ENCODE measurements at places on chromosomes 5 and 9.

DNA sequence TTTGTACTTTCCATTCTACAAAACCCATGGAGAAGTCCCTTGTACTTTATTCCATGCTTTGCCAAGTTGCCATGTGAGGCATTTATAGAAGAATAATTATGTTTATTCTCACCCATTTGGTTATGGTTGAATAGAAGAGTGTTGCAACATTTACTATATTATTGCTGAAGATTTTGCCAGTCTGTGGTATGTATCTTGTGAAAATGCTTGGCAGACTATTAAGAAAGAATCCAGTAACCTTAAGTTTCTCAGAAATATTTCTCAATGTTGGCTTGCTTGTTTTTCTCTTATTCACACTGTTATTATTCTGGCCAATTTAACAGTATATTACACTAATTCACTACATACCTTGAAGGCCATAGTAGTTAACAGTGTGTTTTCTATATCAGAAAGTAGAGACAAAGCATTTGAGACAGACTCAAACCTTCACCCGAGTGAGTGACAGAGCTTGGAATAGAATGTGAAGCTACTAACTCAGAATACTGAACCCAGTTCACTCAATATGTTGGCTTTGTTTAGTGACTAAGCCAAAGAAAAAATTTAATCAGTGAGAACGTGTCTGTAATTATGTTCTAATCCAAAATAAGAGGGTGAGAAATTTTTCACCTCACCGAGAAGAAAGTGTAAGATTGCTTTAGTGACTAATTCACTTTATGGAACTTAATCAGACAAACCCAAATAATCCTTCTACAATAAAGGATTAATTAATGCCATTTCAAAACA, 184.4 kb downstream of the CWC27 start:
- DNase-seq, result no peak

GRCh38 chr9:16899606-16900005, 29.1 kb upstream of the BNC2 start:
- no peak for DNase-seq

DNA sequence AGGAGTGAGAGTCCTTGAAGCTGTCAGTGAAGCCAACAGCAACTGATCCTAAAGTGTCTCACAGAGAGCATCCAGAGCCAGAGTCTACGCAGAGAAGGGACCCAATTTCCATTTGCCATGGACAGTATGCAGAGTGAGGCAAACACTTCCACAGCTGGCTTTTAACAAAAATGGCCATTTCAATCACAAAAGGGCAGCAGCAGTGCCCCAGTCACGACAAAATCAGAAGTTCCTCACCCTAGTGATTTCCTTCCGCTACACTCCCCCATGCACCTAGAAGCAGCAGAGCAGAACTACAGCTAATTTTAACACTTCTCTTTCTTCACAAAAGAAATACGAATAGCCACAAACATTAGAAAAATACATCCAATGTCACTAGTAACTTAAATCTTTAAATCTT, 27.9 kb downstream of the FBXW11 start:
- no peak for DNase-seq

- no peak for DNase-seq
Observed at GRCh38 chr5:57133574-57133973, 40.3 kb upstream of the GPBP1 start.

- DNase-seq, result no peak
Observed at GRCh38 chr5:69502767-69503488, 10.3 kb downstream of the OCLN start.

- DNase-seq, result peak; percentile 14
Observed at GRCh38 chr9:128587453-128587852, 35.1 kb downstream of the SPTAN1 start.

DNA sequence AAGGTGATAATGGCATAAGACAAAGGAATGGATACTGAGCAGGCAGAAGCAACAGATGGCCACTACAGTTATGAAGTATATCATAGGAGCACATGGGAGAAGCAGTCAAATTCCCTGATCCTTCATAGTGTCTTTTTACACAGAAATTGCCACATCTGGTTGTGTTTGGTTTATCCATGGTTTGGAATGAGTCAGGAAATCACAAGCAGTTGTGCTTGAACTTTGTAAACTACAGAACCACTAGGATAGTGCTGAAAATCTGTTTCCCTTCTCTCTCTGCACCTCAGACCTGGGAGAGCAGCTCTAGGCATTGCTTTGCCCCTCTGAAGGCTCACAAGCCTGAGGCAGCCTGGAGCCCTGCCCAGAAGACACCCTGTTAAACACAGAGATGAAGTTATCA, 134.0 kb downstream of the DMRT2 start:
- DNase-seq, result no peak

DNA sequence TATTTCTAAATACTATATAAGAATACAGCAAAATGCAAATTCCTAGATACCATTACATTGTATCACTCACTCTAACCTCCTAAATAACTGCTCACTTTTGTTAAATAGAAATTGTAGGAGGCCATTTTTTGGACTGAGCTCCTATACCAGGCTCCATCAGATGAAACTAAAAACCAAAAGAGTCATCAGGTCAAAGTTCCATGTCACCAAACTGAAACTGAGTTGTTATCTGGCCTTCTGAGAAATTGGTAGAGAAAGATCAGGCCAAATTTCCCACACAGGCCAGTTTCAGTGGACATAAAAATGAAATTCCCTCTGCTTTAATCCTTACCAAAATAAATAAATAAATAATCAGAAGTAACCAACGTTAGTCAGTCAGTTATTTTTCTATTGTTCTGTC, 13.8 kb upstream of the SNX2 start:
- DNase-seq, result no peak

GRCh38 chr5:52767766-52768480, 19.8 kb upstream of the ITGA1 start:
- no peak for DNase-seq

GRCh38 chr5:73938280-73938937, 312.4 kb downstream of the ARHGEF28 start:
- no peak for DNase-seq

GRCh38 chr5:40733879-40734563, 21.7 kb downstream of the TTC33 start:
- DNase-seq, result no peak

- DNase-seq, result no peak
Observed at GRCh38 chr5:102283102-102283797, 12.8 kb downstream of the SLCO4C1 start.

- DNase-seq, result no peak
Observed at GRCh38 chr9:68541568-68541967, 885 bp upstream of the TMEM252 start.

DNA sequence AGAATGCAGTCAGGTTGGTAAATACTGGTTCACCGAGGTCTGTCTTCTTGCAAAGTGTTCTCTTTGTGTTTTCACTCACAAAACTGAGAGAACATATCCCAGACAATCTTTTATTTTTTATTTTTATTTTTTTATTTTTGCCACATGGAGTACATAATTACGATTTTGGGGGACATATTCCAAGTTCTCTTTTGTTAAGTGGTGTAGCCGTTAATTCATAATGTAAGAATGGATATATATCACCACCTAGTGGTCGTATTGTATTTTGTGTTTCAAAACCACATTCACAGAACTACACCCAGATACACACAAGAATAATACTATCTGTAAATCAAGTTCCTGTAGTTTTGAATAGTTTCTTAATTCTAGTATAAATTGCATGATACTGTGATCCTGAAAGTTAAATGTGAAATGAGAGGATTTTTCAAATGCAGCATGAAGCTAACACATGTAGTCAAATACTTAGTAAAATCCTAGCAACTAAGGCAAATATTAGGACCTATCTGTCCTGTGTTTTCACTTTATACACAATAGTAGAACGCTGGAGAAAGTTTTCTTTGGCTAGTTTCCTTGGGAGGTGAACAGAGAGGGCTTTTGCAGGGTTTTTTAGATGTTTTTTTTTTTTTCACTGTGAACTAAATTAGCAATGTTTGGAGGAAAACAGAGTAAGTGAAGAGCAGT, 92.7 kb downstream of the VCAN start:
- no peak for DNase-seq

GRCh38 chr5:159082474-159082873, 17.2 kb downstream of the EBF1 start:
- DNase-seq, result no peak

DNA sequence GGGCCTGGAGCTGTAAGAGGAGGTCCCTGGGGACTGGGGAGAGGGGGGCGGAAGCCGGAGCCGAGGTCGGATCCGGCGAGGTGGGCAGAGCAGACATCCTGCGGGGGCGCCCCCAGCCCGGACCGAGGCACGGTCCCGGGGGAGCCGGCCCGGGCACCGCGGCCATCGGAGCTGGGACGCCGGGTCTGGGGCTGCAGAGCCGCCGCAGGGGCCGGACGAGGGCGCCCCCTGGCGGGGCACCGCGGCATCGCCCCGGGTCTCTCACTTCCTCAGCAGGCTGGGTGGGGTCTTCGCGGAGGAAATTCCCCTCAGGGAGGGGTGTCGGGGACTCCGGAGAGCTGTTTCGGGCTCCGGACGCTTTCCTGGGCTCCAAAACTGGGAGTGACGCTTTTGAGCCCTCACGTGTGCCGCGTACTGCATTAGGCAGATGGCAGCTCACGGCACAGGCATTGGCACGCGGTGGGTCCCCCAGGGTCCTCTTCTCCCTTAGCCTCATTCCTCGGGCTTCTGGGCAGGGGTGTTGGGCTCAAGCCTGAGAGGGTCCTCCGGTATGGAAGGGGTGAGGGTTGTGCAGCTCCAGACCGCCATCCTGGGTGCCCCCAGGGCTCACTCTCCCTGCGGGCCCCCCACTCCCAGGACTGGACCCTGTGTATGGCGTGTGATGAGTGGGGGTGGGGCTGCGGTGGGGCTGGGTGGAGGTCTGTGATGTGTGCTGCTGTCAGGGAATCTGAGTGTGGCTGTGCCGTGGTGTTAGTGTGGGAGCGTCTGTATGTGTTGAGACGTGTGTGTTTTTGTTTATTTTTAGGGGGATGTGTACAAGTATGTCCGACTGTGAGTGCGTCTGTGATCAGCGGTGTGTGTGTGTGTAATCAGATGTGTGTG, 29.6 kb downstream of the LHX2 start:
- DNase-seq, result peak; percentile 18
